ENCODE measurements at places on chromosomes 3 and 15. TPM values are rescaled to one million over a fixed set of nuclear protein-coding genes. Genes with fewer than 3 reads are reported as not detected.

Gene FBXO40
- not detected for total RNA-seq

DNA sequence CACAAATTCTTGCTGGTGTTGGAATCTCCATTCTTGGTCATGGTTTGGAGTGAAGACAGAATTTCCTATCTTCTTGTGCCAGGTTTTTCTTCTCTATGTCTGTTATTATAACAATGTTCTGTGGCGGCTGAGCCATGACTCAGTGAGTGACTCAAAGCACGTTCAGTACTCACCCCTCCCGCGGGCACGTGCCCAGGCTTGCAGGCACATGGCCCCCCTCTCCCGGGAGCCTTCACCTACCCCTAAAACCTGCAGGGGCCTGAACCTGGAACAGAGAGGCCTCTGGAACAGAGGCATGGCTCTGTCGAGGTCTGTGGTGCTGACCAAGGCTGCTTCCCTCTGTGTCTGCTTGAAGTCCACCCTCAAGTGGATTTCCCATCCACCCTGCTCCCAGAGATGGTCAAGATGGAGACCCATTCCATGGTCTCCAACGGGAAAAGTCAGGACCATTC is 27.6 kb downstream of the PLXNB1 start:
- DNase-seq = no peak

GRCh38 chr3:194422188-194422587 is 23.1 kb upstream of the GP5 start:
- DNase-seq = no peak

Gene SCAPER
- 29.0 TPM for total RNA-seq

DNA sequence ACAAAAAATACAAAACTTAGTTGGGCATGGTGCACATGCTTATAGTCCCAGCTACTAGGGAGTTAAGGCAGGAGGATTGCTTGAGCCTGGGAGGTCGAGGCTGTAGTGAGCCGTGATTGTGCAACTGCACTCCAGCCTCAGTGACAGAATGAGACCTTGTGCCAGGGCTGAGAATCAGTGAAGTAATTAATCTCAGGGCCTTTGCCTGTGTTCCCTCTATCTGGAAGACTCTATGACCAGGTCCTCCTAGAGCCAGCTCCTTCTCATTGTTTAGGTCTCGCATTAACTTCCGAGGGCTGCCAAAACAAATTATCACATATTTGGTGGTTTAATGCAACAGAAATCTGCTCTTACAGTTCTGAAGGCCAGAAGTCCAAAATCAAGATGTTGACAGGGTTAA is 41.4 kb upstream of the FLNB start:
- DNase-seq = no peak

- DNase-seq = no peak
These were observed 10.8 kb downstream of the RASL12 start for GRCh38 chr15:65056868-65057548.

DNA sequence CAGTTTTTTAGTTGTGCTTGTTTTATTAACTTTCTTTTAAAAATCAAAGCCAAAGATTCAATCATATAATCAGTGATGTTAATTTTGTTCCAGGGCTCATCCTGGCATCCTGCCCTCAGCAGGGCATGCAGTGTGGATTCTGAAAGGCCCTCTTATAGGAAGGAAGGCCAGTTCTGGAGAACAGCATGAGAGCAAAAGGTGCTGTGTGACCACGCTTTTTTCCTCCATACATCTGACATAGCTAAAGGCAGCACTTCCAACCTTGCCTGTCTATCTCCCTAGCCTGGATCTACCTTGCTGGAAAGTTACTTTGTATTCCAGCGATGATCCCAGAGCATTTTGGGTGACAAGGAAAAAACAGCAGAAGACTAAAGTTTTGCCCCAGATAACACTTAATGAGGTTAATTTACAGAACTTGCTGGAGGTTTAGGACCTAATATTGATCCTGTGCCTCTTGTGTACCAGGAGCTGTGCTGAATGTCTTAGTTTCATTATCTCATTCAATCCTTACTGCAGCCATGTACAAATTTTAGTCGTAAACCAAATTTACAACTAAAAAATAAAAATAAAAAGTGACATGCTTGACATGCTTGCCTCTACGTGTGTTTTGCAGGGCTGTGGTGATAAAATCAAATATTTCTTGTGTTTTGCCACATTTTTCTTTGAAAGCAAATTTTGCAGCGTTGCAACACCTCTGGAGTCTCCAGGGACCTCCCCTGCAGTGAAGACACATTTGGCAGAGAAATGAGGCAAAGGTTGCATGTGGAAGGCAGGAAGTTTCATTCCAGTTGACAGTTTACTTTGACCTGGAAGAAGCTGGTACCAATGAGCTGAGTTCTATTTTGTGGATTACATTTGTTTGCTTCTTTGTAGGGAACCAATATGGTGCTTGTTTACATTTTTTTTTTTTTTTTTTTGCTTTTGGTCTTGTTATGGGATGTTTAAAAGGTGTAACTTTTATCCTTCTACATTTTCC is 13.2 kb downstream of the IL1RAP start:
- DNase-seq = no peak

Gene UBAP1L
- total RNA-seq = 4.2 TPM

DNA sequence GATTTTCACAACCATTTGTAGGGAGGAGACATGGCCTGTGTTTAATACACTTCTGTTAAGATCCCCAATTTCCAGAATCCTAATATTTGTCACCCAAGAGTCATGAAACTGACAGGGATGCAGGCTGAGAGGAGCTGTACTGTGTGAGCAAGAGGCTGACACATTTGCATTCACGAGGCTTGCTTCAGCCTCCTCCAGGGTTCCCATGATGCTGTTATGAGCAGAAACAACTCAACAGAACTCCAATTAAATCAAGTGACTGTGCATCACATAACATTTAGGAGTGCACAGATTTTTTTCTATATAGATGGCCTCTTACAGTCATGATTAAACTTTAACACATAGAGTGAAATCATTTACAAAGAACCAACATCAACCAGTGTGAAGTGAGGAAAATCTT is 292.3 kb upstream of the STT3B start:
- no peak for DNase-seq

GRCh38 chr3:10238345-10239183 is 9.7 kb upstream of the TATDN2 start:
- DNase-seq = peak; percentile 68

Gene TMEM40
- total RNA-seq = not detected

DNA sequence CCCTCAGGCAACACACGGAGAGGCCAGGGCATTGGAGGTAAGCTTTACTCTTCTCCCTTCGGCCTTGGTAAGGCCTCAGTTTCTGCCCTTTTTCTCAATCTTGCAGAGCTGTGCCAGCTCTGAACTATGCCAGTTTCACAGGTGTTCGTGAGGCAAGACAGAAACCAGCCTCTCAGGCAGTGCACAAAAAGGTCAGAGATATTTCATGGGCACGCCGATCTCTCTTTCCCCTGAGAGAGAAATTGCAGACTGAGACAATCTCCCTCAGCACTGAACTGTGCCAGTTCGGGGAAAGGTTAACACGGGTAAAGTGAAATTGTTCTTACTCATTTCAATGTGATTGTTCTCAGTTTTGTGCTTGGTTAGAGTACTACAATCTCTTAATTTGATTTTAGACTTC is 88.5 kb downstream of the GMNC start:
- DNase-seq = no peak

DNA sequence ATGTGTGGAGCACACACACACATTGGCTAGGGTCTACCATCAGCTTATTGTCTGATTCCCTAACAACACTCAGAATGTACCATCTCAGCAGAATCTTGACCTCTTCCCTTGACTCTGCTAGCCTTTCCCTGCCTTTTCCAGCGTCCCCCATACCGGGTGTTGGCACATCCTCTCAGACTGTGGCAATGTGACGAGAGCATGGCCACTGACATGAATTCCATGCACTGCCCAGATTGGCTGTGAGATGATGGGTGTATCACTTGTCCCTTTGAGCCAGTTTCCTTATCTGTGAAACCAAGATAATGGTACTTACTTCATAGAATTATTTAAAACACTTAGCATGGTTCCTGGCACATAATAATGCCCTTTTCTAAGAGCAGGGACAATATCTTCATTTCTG is 60.3 kb upstream of the EIF1B start:
- no peak for DNase-seq

DNA sequence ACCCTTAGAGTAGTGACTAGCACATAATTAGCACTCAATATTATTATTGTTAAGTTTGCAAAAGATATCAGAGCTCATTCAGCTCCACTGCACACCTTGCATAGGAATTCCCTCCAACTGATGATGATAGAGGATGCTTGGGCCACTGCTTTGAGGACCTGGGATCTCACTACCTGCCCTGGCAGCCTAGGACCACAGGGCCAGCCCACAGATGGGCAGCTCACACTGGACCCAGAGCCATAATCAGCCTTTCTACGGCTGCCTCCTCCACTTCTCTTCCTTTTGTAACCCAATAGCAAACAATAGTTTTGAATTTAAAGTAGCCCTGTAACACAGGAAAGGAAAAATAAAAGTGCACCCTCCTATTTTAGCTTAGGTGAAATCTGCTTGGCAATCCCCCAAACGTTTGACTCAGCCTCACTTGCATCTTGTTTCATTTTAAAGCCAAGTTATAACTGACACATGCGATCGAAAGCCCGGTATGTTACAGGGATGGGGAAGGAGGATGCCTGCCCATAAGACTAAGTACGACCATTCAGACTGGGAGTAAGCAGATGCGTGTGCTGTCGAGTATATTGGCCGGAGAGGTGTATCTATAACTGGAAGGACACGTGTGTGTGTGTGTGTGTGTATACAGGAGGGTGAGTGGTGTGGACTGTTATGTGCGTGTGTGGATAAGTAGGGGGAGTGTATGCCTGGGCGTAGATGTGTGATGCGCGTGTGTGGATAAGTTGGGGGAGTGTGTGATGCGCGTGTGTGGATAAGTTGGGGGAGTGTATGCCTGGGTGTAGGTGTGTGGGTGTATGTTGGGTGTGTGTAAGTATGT is 65.9 kb downstream of the CPN2 start:
- no peak for DNase-seq

DNA sequence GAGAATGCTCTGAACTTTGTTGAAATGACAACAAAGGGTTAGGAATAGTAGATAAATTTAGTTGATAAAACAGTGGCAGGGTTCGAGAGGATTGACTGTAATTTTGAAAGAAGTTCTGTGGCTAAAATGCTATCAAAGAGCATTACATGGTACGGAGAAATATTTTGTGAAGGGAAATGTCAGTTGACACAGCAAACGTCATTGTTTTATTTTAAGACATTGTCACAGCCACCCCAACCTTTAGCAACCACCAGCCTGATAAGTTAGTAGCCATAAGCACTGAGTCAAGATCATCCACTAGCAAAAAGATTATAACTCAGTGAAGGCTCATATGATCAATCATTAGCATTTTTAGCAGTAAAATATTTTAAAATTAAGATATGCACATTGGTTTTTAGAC is 8.7 kb upstream of the ST3GAL6 start:
- DNase-seq = no peak

GRCh38 chr3:81666502-81667121 is 94.8 kb downstream of the GBE1 start:
- DNase-seq = no peak

DNA sequence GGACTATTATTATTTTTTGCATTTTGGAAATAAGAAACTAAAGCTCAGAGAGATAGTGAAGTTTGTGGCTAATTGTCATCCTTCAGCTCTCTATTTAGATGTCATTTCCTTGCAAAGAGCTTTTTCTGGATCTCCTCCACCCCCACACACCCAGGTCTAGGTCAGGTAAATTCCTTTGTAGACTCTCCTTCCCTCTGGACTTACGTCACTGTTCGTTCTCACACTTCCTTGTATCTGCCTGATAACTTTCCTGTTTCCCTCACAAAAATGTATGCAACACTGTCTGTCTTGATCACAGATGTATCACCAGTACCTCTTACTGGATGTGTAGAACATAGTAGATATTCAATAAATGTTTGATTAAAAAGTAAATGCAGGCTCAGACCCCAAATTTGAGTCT is 6.1 kb upstream of the MB21D2 start:
- no peak for DNase-seq

GRCh38 chr15:99250001-99250400 is 620 bp upstream of the TTC23 start:
- DNase-seq = no peak

Gene EEF1AKMT4
- total RNA-seq = 4.5 TPM

DNA sequence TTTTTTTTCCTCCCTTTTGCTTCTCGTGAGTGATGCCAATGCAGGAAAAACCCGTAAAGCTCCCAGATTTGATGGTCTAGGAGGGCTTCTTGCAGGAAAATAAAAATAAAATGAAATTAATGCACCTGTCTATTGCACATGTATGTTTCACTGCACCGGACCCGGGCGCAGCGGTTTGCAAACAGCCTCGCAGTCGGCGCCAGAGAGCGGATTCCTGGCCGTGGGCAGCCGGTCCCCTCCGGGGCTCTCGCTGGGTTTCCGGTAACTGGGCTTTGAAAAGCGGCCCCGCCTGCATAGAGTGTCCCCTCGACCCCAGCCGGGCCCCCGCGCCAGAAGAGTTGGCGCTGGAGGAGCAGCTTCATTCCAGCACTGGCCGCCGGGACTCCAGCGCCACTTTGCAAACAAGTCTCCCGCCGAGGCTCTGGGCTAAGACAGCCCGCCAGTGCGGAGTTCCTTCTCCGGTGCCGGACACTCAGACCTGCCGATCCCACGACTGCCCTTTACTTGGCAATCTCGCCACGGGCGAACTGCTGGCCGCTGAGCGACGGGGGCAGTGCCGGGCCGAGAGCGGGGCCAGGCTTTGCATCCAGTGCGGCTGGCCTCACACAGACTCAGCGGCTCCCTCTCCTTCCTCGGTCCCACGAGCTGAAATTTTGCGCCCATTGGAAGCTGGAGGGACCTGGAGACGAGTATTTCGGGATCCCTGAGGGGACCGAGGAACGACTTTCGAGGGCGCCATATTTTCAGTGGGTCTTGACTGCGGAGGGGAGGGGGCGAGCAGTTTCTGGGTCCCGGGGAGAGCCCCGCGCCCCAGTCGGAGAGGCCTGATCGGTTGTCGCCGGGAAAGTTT is 225.9 kb upstream of the C2CD4B start:
- DNase-seq = peak; percentile 48

Gene CKMT1A
- total RNA-seq = not detected

GRCh38 chr3:132256989-132257388 is 60.2 kb upstream of the ACP3 start:
- DNase-seq = no peak

Gene KBTBD12
- total RNA-seq = not detected

DNA sequence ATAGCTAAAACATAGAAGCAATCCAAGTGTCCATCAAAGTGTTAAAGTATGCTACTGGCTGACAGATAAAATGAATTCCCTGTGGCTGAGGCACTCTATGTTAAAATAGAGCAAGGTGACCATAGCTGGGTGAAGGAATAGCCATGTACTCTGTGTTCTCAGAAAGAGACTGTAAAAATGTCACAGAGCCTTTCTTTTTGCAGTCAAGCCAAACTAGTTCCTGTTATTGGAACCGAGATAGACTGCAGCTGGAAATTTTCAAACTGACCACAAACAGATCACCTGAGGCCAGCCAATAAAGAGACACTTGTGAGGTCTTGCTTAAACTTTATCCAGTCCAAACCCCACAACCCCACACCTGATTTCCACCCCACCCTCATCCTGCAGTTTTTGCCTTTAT is 422.8 kb upstream of the NAALADL2 start:
- no peak for DNase-seq

Gene CASR
- not detected for total RNA-seq

DNA sequence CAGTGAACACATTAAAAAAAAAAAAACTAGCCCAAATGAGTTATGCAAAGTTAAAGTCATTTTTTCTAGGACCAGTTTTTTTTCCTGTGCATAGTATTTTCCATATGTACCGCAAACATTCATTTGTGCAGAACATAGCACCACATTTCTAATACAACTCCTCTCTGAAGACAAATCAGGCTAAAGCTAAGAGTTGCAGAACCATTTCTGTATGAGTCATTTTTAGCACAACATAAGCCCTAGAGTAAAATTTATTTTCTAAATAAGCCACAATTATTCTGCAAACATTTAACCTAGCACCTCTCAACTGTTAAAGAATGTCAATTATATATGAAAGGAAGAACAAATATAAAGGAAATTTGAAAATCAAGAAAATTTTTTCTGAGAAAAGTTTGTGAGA is 375.8 kb downstream of the TIGIT start:
- no peak for DNase-seq
